ENCODE measurements at places on chromosomes 6 and 20.

- DNase-seq, result no peak
Observed at GRCh38 chr6:22413681-22414311, 117.0 kb upstream of the PRL start.

GRCh38 chr6:143419526-143419925 lies 31.0 kb downstream of the ADAT2 start:
- no peak for DNase-seq

GRCh38 chr20:46371656-46372055 lies 34.8 kb downstream of the ELMO2 start:
- no peak for DNase-seq

GRCh38 chr6:56838965-56839364 lies 115.9 kb upstream of the BEND6 start:
- no peak for DNase-seq

- no peak for DNase-seq
Observed at GRCh38 chr20:3745686-3746173, 13.2 kb downstream of the HSPA12B start.

DNA sequence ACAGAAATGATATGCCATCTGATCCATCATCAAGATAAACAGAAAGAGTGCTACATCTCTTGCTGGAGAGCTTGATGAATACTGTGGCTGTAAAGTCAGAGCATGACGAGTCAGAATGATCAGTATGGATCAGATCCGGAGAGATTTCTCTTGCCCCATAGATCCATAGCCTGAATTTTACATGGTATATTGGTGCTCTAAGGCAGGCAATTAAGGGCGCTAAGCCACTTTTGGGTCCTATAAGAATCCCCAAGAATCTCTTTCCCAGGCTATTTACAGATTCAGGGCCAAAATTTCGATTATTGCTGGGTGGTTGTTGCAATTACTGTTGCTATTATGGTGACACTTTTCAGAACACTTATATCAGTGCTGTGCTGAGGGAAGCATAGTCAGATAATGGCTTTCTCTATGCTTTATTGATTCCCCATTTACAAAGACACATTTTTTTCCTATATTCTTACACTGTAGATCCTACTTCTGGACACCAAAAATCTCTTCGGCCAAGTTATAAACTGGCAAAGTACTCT lies 94.4 kb downstream of the ADGRB3 start:
- DNase-seq, result no peak

DNA sequence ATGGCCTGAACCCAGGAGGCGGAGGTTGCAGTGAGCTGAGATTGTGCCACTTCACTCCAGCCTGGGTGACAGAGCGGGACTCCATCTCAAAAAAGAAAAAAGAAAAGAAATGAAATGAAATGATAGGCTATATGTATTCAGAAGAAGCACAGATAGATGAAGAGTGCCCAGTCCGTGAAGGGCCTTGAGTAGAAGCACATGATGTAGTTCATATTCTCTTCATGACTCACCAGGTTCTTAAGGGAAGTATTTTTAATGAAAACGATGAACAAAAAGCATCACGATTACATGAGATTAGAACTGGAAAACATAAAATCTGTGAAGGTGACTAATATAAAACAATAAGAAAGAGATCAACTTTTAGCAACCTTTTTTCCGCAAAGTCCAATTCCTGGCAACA lies 29.8 kb downstream of the TPD52L1 start:
- no peak for DNase-seq

DNA sequence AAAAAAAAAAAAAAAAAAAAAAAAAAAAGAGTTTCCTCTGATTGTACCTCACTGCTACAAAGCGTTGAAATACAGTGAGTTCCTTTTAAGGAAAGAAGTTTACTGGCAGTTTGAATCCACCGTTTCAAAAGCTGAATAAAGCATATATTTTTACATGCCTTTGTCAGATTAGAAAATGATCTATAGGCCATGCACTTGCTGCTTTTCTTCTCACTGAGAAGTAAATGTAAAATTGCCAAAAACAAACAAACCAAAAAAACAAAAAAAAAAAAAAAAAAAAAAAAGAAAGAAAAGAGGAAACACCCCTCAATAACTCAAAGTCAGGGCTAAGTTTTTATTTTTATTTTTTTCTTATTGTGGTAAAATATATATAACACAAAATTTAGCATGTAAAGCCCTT lies 81.9 kb downstream of the LYRM4 start:
- no peak for DNase-seq

DNA sequence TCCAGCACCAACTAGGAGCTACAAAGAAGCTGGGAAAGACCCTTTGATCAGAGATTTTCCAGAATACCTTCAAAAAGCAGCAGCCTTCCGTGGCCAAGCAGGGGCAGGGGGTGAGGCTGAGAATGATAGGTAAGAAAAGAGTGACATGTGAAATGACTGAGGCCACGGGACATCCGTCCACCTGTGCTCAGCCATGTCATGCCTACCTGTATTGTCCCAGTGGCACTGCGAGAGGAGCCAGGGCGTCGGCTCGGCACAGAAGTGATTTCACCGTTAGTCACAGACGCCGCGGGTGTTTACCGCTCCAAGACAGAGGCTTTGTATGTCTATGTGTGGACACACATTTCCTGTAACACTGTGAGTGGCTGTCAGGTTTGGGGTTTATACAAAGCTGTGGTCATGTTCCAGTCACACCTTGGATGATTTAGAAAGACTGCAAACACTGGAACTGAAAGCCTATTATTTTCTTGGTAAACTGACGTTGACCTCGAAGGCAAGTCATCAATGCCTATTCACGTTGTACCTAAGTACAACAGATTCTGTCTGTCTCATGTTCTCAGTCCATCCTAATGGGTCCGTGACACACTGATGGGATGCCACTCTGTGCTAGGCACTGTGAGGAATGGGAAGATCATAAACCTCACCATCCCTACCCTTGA lies 32.1 kb upstream of the JAG1 start:
- no peak for DNase-seq

GRCh38 chr20:59735917-59736316 lies 131.6 kb downstream of the PHACTR3 start:
- DNase-seq, result no peak

- DNase-seq, result no peak
Observed at GRCh38 chr20:62015540-62016288, 50.0 kb downstream of the TAF4 start.

DNA sequence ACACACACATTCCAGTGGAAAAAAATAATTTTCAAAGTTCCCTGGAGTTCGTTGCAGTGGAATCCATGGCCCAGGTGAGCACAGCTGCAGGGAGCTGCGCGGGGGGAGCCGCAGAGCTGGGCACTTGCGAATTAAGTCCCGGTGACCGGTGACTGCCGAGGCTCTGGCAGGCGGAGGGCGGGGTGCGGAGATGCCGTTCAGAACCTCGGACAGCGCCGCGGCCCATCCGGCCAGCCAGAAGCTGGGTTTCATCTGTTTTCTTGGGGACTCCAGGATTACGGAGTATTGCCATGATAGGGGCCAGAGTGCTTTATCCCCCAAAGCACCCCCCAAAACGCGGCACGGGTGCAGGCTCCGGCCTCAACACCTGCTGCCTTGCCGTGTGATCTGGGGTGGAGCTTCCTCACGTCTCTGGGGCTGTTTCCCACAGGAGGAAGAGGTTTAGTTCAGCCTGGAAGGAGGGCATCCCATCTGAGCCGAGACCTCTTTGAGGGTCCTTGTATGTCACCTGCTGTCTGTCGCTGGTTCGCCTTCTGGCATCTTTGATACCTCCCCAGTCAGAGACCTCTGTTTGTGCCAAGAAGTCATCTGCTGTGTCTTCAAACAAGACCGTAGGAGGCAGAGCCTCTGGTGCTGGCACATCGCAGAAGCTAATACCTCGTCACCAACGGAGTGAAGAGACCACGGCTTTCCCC lies 99.4 kb downstream of the YTHDF1 start:
- no peak for DNase-seq

DNA sequence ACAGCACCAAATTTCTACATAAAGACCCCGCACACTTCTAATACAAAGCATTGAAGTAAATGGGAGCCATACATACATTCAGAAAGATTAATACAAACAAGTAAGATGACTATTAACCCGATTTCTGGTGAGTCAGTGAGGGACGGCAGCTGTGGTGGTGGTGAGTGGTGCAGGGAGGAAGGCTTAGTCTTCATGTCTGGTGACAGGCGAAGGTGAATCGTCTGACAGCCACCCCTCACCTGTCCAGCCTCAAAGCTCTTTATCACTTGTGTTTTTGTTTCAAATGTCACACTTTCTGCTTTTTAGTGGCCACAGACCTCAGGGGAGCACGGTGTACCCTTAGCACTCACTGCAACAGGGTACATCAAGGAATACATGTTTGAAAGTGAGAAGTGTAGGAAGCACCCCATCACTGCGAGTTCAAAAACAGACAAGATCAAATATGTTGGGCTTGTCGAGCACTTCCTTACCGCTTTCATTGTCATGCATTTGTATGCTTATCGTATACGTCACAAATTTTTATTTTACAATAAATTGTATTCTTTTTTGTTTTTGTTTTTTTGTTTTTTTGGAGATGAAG lies 63.5 kb downstream of the IRF4 start:
- no peak for DNase-seq

GRCh38 chr6:12923644-12924235 lies 207.2 kb downstream of the PHACTR1 start:
- DNase-seq, result no peak

GRCh38 chr6:132483779-132484679 lies 28.9 kb downstream of the STX7 start:
- DNase-seq, result peak; percentile 58
